ENCODE measurements at places on chromosomes 4 and X.

DNA sequence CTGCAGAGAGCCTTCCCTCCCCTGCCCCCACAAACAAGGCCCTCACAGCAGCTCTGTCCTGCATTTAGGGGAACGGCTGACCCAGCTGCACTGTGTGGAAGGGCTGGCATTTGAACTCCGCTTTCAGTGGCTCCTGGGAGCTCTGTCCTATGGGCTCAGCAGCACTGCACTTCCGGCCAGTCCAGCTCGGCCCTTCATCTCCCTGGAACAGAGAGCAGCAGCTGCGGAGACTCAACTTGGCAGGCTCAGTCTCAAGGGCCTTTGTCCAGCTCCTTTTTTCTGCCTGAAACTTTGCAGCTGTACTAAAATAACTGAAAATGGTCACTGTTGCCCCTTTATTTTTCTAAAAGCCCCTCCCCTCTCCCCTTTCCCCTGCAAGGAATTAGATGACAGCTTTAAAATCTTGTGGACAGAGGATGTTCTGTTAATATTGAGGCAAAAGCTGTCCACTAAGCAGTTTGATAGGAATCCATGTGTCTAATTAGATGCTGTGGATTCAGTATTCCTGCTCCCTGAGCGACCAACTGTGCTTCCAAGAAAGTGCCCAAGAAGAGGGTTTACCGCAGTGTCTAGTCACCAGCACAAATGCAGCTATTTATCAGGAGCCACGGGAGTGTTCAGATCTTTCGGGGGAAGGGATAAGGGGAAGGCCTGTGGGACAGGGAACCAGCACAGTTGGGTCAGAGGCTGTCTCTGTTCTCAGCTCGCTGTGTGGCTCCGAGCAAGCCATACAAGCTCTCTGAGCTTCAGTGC is 133.1 kb downstream of the AFAP1 start:
- no peak for DNase-seq

GRCh38 chr4:146029147-146029546 is 90.5 kb upstream of the ZNF827 start:
- no peak for DNase-seq

DNA sequence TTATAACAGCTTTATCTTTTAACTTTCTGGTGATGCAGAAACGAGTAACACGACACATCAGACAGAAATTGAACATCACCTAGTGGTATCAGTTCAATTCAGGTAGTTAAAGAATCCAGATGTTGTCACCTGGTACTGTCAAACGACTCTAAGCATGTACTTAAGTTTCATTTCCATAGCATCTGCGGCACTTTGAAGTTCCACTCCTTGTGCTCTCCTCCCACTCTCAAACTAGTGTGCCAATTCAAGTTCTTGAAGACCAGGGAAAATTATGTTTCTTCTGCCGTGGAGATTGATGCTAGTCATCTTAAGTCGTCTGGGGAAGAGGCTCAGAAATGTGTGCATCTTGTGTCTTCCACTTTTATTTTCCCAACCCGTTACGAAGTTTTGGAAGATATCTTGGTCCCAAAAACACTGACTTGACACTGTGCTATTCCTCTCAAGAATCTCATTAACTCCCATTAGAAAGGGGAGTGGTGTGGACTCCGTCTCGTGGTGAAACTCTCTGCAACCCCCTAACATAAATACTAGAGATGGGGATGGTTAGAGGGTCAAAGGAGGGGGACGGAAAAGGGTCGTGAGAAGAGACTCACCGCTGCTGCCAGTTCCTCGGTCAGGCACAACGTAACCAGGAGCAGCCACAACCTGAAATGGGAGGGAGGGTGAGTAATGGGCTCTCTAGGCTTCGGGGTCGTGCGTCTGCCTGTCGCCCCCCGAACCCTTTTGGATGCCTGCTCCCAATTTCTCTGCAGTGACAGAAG is 693 bp downstream of the COL4A6 start:
- DNase-seq, result no peak

DNA sequence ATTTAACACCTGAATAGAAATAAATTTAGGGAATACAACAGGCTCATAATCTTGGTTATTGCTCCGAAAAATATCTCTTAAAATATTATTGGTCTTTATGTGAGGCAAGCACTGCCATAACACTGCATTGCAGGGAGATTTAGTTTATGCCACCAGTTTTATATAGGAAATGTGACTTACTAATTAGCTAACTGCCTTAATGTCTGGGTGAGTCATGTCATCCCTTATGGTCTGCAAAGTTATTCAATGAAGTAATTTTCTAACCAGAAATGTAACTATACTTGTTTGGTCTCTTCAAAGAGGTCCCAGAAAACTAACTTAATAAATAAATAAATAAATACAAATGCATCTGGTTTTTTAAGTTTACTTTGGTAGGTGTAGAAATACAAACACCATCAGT is 597.2 kb downstream of the GALNTL6 start:
- DNase-seq, result no peak

DNA sequence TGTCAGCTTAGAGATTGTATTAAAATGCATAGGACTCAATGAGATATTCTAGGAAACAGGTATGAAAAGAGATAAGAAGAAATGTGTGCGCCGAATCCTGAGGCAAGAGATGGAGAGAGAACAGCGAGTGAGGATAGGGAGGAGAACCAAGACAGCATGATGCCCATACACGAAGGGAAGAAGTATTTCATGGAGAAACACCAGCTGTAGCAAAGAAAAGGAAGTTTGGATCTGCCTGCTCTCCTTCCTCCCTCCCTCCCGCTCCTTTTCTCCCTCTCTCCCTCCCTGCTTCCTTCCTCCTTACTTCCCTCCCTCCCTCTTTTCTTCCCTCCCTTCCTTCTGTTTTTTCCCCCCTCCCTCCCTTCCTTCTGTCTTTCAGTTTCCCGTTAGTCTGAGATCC is 318.6 kb upstream of the TAPT1 start:
- DNase-seq, result no peak

- no peak for DNase-seq
These were observed 77.9 kb upstream of the NAP1L5 start for GRCh38 chr4:88775529-88775928.

GRCh38 chrX:10677490-10677889 is 57.1 kb upstream of the MID1 start:
- no peak for DNase-seq

DNA sequence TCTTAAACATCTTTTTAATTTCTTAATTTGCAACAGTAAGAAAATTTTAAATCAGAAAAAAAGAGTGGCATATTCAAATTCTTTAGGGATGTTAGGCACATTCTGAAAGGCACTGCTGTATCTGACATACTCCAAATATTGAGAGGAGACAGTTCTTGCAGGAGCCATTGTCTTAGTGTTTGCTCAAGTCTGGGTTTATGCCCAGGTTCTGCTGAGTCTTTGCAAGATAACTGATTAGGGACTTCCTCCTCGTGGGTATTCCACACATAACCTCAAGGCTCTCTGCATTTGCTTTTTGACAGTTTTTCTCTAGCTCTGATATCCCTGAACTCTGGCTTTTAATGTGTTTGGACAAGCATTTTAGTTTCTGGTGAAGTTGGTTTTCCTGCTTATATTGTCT is 52.6 kb downstream of the RPS3A start:
- no peak for DNase-seq

DNA sequence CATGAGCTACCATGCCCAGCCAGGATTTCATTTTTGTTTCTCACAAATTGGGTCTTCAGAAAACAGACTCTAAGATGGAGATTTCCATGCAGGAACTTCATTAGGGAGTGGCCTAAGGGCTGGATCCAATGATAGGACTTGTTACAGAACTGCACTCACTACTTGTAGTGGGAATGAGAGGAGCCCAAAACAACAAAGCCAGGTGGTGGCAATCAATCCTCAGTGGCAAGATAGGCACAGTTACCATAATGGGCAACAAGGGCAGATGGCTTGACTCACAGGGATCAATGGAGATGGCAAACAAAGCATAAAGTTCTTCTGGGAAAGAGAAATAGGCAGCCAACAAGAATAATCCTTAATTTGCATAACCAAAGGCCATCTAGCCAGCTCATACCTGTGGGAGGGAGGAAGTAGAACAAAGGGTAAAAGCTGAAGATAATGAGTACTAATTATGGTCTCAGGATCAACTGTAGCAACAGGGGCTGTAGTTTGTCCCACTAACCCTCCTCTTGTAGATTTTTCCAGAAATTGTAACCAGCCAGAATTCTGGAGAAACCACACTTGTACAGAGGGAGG is 72.8 kb upstream of the MAPK10 start:
- DNase-seq, result no peak

- no peak for DNase-seq
These were observed 12.7 kb downstream of the TAB3 start for GRCh38 chrX:30876367-30876766.

- no peak for DNase-seq
These were observed 4.1 kb downstream of the S100G start for GRCh38 chrX:16654093-16654492.

DNA sequence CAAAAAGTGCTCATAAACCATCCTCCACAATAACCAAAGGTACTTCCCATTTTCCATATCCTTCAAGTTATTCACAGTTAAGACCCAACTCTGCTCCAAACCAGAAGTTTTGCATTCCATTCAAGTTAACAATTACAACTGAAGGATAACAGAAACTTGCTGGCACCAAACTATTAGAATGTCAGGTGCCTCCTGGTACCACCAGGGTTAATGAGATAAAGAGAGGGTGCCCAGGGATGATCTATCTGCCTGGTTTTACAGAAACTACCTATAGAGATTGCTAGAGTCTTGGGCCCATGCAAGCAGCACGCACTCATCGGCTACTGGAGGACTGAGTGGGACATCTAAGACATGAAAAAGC is 114.6 kb downstream of the RBM47 start:
- no peak for DNase-seq

DNA sequence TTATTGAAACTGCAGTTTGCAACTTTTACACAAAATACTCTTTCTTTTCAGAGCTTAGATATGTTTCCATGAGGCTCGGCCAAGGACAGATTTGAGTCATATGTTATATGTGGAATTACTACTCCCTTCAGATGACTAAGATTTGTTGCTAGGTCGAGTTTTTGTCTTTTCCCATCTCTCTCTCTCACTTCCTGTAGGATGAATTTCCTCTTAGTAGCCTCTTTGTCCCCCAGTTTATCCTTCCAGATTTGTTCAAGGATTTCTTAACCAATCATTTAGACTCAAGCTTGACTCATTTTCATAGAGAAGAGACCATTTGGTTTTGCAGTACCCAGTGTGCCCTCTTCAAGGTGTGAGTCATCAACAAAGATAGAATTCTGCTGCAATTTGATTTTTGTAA is 209.2 kb downstream of the GLUD2 start:
- DNase-seq, result no peak

- no peak for DNase-seq
These were observed 55.2 kb downstream of the DOCK11 start for GRCh38 chrX:118550792-118551191.

GRCh38 chr4:109803924-109804571 is 2.2 kb upstream of the CFI start:
- no peak for DNase-seq

DNA sequence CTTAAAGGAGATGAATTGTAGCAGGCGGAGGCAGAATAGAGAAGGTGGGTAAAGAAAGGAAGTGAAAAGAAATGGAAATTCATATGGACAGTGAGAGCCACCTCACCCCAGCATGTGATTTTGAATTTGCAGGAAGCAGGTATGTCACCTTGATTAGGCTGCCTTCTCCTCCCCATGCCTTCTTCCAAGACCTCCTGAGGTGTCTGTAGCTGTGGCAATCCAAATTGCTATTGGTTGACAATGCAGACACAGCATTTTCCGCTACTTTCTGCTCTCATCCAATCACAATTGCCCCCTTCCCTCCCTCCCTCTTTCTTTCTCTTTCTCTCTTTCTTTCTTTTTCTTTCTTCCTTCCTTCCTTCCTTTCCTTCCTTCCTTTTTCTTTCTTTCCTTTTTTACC is 38.5 kb downstream of the RAB33B start:
- no peak for DNase-seq

DNA sequence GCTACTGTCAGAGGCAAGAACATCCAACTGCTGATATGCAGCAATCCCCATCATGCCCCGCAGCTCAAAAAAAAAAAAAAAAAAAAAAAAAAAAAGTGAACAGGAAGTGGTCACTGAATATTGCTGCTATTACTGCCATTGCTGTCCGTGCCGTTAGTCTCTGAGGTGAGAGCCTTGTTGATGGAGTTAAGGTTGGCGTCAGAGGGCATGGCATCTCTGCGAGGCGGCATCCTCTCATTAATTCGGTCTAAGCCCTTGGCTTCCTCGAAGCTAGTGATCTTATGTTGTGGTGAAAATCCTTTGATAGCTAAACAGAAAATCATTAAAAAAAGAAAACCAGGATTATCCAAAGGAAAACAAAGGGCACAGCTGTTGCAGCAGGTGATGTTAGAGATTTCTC is 321.6 kb downstream of the PPP3CA start:
- no peak for DNase-seq
